ENCODE measurements at places on chromosomes 11 and 22.

DNA sequence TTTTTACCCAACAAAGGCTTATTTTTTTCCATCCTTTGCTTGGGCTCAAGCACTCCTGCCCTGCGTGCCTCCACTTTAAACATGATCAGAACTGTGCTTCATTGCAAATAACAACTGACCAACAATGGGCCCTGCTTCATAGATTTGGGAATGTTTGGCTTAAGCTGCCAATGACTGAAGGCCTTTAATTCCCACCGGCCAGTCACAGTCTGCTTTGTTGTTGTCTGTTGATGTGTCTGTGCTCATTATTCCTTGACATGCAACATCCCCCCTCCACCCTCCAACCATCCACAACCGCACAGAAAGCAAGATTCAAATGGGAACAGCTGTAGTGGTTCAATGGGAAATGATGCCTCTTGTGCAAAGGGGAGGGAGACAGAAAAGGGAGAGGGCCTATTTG, 23.0 kb downstream of the PAX6 start:
- DNase-seq = no peak

GRCh38 chr11:95716266-95716665, 73.3 kb downstream of the FAM76B start:
- DNase-seq = no peak

GRCh38 chr11:36266767-36267166, 22.5 kb downstream of the COMMD9 start:
- DNase-seq = no peak

GRCh38 chr11:93492464-93493251, 50.5 kb downstream of the SMCO4 start:
- DNase-seq = no peak

GRCh38 chr11:61632096-61632495, 48.1 kb upstream of the DAGLA start:
- DNase-seq = no peak

DNA sequence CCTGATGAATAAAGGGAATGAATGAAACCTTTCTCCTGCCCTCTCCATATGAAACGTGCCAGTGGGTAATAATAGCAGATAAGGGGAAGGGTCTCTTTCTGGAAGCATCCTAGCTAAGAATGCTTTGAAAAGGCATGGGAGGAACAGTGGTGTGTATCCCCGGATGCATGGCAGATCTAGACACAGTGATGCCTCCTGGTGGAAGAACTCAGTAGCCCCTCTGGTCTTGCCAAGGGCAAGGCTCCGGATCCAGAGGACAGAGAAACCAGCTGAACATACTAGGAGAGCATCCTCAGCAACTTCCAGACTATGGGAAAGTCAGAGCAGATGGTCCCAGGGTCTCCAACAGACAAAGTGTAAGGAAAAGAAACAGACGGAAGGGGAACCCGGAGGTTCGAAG, 6.4 kb downstream of the BAIAP2L2 start:
- DNase-seq = no peak

- no peak for DNase-seq
Observed at GRCh38 chr11:32309530-32310213, 125.7 kb downstream of the WT1 start.

- DNase-seq = no peak
Observed at GRCh38 chr11:1472180-1473005, 14.2 kb downstream of the MOB2 start.

DNA sequence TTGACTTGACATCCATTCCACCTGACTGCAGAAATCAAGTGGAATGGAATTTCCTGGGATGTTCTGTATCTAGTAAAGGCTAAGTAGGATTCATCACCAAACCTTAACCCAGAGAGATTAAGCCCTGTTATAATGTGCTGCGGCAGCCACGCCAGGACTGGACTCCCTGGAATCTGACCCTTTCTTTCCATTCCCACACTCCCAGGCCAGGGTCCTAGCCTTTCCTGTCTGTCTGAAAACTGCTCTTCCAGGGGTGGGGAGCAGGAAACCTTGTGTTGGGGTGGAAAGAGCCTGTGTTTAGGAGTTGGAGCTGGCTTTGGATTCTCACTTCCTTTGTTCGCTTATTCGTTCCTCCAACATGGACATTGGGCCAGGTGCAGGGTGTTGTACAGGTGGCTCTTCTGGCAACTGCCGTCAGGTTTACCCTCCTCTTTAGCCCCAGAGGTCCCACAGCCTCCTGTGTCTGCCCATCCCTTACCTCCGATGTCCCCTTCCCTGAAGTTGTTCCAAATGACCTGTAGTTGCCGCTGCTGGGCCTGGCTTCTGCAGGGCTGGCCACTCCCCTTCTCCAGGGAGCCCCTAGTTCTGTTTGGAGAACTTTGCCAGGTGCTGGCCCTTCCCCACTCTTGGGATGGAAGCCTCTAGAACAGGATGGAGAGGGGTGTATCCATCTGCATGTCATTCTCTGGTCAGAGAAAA, 20.5 kb upstream of the PARVB start:
- no peak for DNase-seq

DNA sequence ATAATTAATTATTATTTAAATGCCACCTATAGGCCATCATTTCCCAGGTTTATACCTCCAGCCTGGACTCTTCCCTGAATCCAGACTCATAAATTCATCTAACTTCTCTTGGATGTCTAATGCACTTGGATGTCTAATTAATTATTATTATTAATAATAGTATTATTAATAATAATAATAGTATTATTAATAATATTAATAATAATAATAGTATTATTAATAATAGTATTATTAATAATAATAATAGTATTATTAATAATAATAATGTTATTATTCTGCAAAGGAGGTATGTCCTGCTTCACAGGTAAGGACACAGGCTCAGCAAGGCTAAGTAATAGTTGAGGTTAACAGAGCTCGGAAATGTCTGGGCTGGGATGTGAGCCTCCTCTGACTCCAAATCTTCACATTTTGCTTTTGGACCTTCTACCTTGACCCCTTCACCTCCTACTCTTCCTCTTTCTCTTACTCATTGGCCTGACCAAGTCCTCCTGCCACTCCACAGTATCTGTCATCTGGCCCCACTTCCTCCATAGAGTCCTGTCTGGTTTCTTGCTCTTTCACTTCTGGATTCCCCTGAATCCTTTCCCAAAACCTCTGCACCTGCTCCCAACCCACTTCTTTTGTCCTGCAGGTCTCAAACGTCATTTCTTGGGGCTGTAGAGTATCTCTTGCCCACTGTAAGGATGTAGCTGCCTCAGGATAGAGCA, 8.0 kb downstream of the RIBC2 start:
- DNase-seq = no peak

DNA sequence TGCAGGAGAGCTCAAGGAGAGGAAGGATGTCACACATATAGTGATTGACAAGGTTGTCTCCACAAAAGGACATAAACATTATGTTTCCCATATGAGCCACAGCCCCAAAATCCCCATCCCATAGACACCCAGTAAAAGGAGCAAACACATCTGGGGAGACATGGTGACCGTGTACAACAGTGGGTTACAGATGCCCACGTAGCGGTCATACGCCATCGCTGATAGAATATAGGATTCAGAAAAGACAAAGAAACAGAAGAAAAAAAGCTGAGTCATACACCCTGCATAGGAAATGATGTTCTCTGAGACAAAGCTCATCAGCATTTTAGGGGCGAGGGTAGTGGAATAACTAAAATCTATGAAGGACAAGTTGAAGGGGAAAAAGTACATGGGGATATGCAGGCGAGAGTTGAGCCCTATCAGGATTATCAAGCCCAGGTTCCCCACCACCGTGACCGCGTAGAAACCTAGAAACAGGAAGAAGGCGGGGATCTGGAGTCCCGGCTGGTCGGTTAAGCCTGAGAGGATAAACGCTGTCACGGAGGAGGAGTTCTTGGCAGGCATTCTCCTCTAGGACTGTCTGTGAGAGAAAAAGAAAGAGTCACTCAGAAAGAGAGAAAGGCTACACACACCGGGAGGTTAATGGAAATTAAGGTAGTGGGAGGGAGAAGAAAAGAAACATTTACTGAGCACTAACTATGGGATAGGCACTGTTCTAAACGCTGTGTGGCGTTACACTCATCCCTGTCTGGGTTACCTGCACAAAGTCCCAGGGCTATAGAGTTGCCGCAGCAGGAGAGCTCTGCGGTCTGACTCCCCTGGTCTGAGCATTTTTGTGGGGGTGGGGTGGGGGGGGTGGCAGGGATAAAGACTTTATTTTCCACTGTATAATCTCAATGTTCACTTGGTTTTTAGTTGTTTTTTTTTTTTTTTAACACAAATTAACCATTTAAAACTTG, 36.1 kb upstream of the OR8B8 start:
- no peak for DNase-seq

DNA sequence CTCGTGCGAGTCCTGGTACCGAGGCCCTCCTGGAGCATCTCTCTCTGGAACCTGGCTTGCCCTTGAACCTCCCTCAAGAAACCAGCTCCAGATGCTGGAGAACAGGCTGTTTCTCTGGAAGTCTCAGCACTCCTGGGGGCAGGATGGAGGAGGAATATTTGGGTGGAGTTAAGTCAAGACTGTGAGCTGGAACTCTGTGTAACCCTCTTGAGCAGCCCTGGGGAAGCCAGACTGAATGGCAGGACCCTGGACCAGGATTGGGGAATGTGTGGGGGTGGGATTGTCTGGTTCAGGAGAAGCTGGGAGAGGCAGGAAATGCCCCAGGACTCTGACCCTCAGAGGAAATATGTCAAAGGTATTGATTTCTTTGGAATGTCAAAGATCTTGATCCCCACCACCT, 7.7 kb downstream of the CREB3L1 start:
- DNase-seq = no peak

DNA sequence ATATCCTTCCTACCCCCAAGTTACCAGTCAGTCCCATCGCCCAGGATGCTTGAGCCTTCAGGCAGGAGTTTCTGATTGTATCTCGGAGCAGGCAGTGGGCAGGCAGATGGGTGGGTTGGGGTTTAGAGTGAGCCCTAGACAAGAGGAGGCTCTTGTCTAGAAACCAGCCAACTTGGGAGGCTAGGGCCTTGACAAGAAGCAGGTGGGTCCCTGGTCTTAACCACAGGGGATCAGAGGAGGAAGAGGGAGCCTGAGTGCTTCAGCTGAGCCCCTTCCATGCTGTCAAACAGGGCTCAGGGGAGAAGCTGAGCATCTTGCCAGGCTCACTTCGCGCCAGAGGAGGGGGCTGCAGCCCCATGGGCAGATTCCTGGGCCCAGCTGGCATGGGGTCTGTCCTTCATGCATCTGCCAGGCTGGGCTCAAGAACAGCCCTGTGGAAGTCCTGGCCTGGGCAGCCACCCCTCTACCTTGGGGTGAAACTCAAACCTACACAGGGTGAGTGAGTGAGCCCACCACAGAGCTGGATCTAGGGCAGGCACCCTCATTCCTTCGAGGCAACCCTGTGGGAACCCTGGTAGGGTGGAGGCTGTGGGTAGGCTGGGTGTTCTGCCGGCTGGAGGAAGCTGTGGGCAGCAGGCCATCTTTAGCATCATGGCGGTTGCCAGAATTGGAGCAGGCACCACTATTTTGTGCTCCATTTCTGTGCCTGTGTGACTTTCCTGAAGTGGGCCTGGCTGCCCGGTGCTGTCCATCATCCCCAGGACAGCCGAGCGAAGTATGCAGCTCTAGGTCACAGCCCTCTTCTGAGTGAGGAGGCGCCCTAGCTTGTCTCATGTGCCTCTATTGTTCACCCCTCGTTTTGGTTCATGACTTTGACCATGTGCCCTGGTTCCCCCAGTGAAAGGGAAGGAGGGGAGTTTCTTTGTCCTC, 108.1 kb downstream of the MORC2 start:
- DNase-seq = no peak

DNA sequence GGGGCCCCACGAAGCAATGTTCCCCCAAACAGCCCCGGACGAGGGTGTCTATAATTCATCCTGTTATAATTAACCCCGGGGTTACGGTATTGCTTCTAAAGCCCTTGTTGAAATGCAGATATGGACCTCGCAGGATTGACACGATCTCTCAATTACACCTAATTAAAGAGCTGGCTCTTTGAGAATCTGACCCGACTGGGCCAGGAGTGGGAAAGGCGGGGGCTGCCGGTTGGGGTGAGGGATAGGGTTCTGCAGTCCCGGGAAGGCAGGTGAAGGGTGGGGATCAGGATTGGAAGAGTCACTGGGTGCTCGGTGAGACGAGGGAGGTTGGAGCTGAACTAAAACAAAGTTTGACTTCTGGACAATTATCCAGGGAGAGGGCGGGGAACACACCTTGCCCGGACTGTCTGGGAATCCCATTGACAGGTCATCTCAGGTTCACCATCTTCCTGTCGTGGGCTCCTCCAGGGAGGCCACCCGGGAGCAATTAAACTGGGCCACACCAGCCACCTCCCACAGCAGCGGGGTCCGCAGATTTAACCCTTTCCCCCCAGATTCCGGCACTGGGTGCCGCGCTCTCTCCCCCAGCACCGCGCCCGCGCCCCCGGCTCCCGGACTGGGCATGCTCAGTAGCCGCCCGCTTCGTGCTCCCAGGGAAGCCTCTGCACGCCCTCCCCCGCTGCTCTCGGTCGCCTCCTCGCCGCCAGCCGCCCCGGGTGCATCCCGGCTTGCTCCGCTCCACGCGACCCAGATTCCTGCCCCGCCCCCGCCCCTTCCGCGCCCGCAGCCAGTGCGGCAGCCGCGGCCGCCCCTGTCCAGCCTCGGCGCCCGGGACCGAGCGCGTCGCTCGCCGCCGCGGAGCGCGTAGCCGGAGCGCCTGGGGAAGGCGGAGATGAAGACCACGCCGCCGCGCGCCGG, at the start of gene ELMOD1:
Gene ELMOD1, plus strand, starts transcription at position 688 of the 918 bp plus-strand sequence. CDS start 27,043 bp downstream, outside the sequence.
- DNase-seq = no peak

- no peak for DNase-seq
Observed at GRCh38 chr11:68881320-68881719, 22.3 kb downstream of the MRPL21 start.

DNA sequence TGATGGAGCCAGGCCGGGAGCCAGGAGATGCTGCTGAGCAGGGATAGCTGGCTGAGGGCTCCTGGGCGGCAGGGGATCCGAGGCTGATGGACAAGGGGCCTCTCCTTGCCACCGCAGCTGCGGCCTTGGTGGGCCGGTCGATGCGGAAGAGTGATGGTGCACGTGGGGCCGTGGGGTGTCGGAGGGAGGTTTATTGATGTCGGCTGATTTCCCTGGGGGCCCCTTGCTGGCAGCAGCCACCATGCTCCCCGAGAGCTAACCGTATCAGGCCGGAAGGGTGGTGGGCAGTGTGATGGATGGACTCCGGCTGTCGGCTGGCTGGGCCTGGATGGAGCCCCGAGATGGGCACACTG, 31.0 kb upstream of the CCDC188 start:
- DNase-seq = no peak

DNA sequence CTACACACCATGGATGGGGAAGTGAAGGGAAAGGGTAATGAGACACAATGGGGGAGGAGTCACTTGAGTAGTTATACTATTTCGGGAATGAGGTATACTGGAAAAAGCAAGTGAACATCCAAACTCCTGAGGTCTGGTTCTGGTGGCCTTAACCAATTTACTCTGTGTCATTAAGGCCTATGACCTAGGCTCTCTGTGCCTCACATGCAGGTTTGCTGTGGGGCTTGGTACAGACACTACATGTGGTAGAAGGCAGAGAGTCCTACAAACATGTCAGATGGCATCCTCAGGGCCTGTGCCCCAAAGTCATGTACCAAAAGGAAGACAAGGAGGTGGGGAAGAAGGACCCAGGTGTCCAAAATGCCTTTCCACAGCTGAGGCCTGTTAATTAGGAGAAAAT, 98.9 kb downstream of the TRIM29 start:
- no peak for DNase-seq

GRCh38 chr11:45665933-45666647, 668 bp upstream of the CHST1 start:
- DNase-seq = no peak

All from stimulated activated CD8-positive, alpha-beta memory T cell treated with anti-CD3 and anti-CD28 coated beads, Interleukin-4, amount 100 ng/mL, for 4 hours (primary cell).